ENCODE measurements at places on chromosomes 3 and 15.
A peak's percentile ranks its signal among the peaks of the same experiment; 100 is the strongest.

DNA sequence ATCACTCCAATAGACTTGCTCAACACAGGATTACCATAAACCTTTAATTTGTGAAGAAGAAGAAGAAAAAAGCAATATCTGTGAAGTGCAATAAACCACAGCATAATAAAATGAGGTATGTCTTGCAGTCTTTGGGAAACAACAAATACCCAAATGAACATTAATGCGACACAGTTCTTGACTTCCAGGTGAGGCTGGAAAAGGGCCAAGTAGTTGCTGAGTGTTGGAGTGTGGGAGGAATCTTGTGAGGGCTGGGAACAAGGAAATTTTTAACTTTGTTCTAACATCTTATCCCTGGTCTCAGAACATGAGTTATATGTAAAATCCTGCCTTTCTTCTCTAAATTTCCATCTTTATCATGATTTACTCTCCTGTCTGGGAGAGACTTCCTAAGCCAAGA is 206.5 kb downstream of the DTWD1 start:
- no peak for DNase-seq

DNA sequence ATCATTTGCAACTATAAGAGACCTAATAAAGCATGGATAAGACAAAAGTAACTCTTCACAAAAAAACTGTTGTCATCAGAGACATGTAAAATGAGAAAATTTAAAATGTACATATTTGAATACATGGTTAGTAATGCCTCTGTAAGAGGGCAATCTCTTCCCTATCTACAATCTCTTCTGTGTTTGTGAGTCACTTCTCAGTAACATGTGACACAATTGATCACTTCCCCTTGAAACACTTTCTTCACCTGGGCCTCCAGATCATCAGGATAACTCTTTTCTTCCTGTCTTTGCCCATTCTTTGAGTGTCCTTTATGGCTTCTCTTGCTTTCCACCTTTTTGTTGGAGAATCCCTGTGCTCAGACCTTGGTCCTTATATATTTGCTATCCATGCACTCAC is 50.4 kb downstream of the TFDP2 start:
- no peak for DNase-seq

GRCh38 chr3:129985113-129985512 is 10.6 kb downstream of the TRH start:
- DNase-seq, result no peak

- no peak for DNase-seq
Measured at GRCh38 chr15:65805019-65805745, 13.1 kb upstream of the DENND4A start.

- DNase-seq, result no peak
Measured at GRCh38 chr3:174859114-174859735, at the start of gene NAALADL2. NAALADL2 (plus strand) TSS chr3:174859334.

- DNase-seq, result no peak
Measured at GRCh38 chr15:55799291-55800212, 56.6 kb upstream of the PRTG start.

- DNase-seq, result no peak
Measured at GRCh38 chr15:80852676-80853075, 73.5 kb downstream of the CEMIP start.

GRCh38 chr15:40582726-40583246 is 11.3 kb upstream of the KNL1 start:
- DNase-seq, result no peak

GRCh38 chr3:113743006-113743630 is 2.9 kb downstream of the NAA50 start:
- no peak for DNase-seq

DNA sequence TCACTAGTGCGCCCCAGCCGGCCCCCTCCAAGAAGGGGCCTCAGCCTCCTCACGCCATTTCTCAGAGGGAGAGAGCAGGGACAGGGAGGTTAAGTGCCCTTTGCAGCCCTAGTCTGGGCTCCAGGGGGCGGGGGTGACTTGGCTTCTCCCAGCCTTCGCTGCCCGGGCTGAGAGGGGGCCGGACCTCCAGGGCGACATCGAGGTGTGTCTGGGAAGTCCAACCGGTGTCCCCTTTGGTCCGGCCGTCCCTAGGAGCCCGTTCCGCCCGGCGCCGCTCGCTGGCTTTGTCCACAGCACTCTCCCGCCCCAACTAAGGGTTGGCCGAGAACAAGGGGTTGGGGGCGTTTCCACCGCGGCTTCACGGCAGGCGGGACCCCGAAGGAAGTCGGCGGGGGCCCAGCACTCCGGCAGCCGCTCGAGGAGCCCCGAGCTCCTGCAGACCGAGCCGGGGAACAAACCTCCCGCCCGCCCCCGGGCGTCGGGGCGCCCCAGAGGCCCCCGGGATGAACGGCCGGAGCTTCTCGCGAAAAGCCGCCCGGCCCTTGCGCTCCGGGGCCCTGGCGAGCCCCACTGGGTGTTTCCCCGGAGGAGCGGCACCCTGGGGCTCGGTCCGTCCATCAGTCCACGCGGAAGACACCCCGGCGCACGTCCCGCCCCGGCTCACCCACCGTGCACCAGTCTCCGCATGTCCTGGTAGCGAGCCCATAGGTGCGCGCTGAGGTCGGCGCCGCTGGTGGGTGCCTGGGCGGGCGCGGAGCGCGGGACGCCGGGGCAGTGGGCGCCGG is 627 bp downstream of the NT5DC2 start:
- DNase-seq, result peak; percentile 24

- no peak for DNase-seq
Measured at GRCh38 chr15:31302778-31303725, 23.6 kb upstream of the KLF13 start.

- no peak for DNase-seq
Measured at GRCh38 chr3:138448631-138449030, 14.2 kb downstream of the ESYT3 start.

GRCh38 chr3:12919205-12919604 is 77.8 kb upstream of the RPL32 start:
- no peak for DNase-seq

- no peak for DNase-seq
Measured at GRCh38 chr3:128152419-128153155, 694 bp upstream of the EEFSEC start.

DNA sequence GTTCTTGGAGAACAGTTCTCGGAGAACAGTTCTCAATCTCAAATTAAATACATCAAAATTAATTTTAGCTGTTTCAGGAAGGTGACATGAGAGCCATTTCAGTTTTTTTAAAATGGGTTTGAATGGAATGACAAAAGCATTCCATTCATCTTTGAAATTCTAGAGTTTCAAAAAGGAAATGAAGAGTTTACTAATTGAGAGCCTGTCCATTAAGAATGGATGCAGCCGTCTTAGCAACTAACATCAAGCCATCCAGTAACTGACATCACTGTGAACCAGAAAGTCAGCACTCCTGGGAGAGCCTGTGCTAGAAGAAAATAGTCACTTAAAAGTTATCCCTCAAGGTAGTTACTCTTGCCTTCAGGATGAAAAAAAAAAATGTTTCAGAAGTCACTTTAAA is 47.0 kb upstream of the FSTL1 start:
- no peak for DNase-seq
